Right lung (tissue), 10 donors: ENCODE measurements at places on chromosomes 4 and X. TPM values are rescaled to one million over a fixed set of nuclear protein-coding genes. Genes with fewer than 3 reads are reported as not detected.

ZNF41 gene
- polyA plus RNA-seq = 9.6 TPM

ZCCHC13 gene
- not detected for polyA plus RNA-seq

NIPAL1 gene
- 3.8 TPM for polyA plus RNA-seq

TEX13C gene
- not detected for polyA plus RNA-seq

TCEAL6 gene
- polyA plus RNA-seq = 0.21 TPM

RAB41 gene
- 1.2 TPM for polyA plus RNA-seq

CYTL1 gene
- polyA plus RNA-seq = 33.5 TPM

ERAS gene
- not detected for polyA plus RNA-seq

PHF8 gene
- polyA plus RNA-seq = 27.7 TPM

SHOX gene
- polyA plus RNA-seq = 0.05 TPM

OPRPN gene
- polyA plus RNA-seq = not detected

NEIL3 gene
- 15.3 TPM for polyA plus RNA-seq

FOXR2 gene
- polyA plus RNA-seq = not detected

EVC gene
- 23.9 TPM for polyA plus RNA-seq
